Neural cell (in vitro differentiated cells): ENCODE measurements at places on chromosomes 12 and 14. TPM values are rescaled to one million over a fixed set of nuclear protein-coding genes. Genes with fewer than 3 reads are reported as not detected.

The BCAT1 gene
- polyA plus RNA-seq = 26.1 and 31.3 TPM in 2 replicates

The FAM90A1 gene
- not detected in 2 replicates for polyA plus RNA-seq

The CCDC92 gene
- polyA plus RNA-seq = 11.3 and 12.4 TPM in 2 replicates

The AHNAK2 gene
- polyA plus RNA-seq = 0.82 and 1.4 TPM in 2 replicates

The IL25 gene
- not detected in 2 replicates for polyA plus RNA-seq
